ENCODE measurements at places on chromosomes 12 and 14. TPM values are rescaled to one million over a fixed set of nuclear protein-coding genes. Genes with fewer than 3 reads are reported as not detected.

DNA sequence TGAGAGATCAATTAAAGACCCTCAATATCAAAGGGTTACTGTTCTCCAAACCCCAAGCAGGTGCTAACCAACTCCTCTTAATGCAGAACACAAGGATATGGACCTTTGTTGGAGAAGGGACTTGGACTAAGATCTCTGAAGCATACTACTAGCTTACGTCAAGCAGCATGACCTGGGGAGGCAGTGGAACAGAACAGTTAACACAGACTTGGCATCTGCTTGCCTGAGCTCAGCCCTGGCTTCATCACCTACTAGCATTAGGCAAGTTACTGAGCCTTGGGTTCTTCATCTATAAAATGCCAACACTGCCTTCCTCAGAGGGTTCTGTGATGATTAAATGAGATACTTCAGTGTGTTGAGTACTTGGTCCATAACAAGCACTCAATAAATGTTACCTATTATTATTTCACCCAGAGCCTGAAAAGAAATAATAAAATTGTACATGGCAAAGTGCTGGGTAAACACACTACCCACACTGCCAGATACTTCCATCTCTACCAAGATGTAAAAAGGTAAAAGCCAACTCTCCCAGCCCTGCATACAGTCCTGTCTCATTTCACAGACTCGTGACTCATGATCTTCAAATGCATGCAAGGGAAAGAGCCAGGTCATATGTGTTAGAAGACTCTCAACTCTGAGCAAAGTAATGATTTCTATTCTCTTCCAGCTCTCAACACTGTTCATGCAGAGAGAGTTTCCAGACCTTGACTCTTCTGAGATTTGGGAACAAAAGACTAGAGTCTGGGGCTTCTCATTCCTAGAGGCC is 39.7 kb downstream of the FMNL3 start:
- DNase-seq, result no peak

- DNase-seq, result no peak
These were observed 123.1 kb downstream of the NUAK1 start for GRCh38 chr12:106015646-106016045.

The AKAP6 gene
- polyA plus RNA-seq, result 2.0 TPM

The GLS2 gene
- 5.9 TPM for polyA plus RNA-seq

The VRTN gene
- not detected for polyA plus RNA-seq

The GLIPR1L1 gene
- not detected for polyA plus RNA-seq

The IRAK3 gene
- not detected for polyA plus RNA-seq

DNA sequence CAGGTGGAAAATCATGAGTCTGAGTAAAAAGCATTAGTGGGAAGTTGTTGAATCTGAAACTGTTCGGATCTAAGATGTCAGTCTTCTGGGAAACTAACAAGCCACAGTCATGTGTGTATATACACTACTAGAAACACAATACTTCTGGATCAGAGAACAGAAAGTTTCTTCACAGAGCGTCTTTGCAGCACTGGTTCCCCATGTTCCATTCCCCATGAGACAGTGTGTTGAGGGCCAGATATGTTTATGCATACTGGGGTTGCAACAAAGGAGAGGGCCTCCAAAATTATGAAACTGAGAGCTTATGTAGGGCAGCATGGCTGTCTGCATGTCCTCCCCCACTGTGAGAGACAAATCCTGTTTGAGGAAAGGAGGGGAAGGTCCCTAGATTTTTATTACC is 295.0 kb upstream of the NAV3 start:
- no peak for DNase-seq

The WIF1 gene
- polyA plus RNA-seq, result not detected

The PLEKHD1 gene
- 0.23 TPM for polyA plus RNA-seq

DNA sequence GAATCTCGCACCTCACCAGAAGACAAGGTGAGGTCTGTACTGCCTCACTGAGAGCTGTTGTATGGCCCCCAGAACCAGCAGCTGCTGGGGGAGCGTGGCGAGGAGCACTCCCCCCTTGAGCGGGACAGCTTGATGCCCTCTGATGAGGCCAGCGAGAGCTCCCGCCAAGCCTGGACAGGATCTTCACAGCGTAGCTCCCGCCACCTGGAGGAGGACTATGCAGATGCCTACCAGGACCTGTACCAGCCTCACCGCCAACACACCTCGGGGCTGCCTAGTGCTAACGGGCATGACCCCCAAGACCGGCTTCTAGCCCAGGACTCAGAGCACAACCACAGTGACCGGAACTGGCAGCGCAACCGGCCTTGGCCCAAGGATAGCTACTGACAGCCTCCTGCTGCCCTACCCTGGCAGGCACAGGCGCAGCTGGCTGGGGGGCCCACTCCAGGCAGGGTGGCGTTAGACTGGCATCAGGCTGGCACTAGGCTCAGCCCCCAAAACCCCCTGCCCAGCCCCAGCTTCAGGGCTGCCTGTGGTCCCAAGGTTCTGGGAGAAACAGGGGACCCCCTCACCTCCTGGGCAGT is 9.3 kb downstream of the CACNB3 start:
- no peak for DNase-seq

DNA sequence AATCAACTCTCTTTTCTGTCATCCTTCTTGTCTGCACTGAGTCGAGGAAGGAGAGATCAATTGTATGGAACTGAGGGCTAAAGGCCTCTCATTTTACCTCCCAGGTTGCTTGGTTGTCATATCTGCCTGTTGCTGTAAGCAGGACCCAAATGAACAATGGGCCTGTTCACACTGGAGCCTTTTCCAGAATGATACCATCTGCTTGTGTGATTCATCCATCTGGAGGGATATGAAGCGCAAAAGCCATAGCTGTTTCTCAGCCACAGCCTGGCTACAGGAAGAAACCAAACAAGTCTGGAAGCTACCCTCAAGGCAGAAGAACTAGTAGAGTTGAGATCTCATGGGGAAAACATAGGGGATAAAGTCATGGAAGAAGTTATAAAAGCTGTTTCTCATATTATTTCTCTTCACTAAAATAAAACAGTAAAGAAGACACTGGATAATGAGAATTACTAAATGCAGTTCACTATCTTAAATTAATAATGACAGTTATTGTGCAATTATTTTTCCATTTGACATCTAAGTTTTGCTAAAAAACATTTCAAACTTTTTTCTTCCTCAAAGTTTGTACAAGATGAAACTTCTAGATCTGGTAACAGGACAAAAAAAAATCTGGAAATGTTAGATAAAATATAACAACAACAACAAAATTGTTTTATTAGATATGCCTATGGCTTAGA is 106.3 kb downstream of the SPTSSA start:
- no peak for DNase-seq
